ENCODE measurements at places on chromosomes 4 and X.

GRCh38 chr4:85777908-85778631 is 303.1 kb downstream of the ARHGAP24 start:
- DNase-seq, result peak; percentile 24

DNA sequence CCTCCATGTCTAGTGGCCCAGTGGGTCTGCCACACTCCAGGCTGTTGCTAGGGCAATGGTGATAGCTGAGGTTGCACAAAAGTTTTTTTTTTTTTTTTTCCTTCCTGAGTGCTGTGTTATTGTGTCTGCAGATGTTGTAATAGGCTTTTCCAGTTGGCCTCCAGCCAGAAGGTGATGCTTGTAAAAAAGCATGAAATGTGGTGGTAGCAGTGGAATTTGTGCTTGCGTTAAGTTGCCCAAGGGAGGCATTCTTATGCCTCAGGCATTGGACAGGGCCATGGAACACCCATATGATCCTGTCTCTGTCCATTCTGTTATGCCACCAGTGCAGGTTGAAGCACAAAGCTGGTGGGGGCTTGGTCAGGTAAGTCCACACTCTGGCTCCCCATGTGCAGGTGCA is 660.5 kb upstream of the SPANXN1 start:
- no peak for DNase-seq

DNA sequence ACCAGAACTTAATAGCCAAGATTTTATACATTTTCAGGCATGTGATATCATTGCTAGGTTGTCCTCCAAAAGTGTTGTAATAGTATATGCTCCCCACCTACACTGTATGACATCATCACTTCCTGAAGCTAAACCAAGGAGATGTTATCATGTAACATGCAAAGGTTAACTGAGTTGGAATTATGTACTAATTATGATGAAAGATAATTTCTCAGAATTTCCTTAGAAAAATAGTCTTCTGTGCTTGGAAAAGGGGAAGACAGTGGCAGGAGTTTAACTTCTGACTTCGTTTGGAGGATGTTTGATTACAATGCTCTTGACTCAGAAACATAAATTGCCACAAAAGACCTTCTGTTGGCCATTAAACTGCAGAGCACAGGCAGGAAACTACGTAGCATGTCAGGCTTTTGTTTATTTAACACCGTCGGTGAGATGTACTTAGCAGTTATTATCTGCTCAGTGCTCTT is 83.6 kb upstream of the GUCY1A1 start:
- no peak for DNase-seq

DNA sequence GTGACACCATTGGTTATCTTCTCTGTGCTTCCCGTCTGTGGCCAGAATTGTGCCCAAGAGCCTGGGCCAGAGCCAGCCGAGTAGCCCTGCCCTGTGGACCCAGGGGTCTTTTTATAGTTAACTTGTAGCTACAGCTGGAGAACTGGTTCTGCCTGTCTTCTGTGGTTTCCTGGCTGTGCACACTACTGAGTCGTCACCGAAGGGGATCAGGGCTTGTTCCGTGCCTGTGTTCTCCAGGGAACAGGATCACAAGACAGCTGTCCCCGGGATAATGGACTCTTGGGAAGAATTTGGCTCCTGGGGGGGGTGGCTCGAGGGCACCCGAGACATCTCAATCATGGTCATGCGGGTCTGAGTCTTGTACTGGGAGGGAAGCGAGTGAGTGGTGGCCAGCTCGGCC is 22.1 kb upstream of the OPN1LW start:
- DNase-seq, result no peak

GRCh38 chr4:42927946-42928345 is 35.4 kb downstream of the GRXCR1 start:
- no peak for DNase-seq

GRCh38 chr4:8227201-8227770 is 28.2 kb downstream of the SH3TC1 start:
- no peak for DNase-seq
